ENCODE measurements at places on chromosomes 4 and X. TPM values are rescaled to one million over a fixed set of nuclear protein-coding genes. Genes with fewer than 3 reads are reported as not detected.
A peak's percentile ranks its signal among the peaks of the same experiment; 100 is the strongest.

GRCh38 chrX:108412783-108413182 lies 25.4 kb downstream of the COL4A6 start:
- DNase-seq: no peak

- DNase-seq: no peak
Observed at GRCh38 chrX:78945186-78945912, at the start of gene P2RY10. P2RY10 (plus strand) TSS chrX:78945391; CDS start chrX:78960521, 15,130 bp downstream.

GRCh38 chr4:120055795-120056194 lies 10.9 kb downstream of the MAD2L1 start:
- no peak for DNase-seq

- no peak for DNase-seq
Observed at GRCh38 chr4:171142045-171142444, 671.2 kb upstream of the GALNTL6 start.

GRCh38 chr4:64340218-64341110 lies 68.8 kb downstream of the TECRL start:
- no peak for DNase-seq

DNA sequence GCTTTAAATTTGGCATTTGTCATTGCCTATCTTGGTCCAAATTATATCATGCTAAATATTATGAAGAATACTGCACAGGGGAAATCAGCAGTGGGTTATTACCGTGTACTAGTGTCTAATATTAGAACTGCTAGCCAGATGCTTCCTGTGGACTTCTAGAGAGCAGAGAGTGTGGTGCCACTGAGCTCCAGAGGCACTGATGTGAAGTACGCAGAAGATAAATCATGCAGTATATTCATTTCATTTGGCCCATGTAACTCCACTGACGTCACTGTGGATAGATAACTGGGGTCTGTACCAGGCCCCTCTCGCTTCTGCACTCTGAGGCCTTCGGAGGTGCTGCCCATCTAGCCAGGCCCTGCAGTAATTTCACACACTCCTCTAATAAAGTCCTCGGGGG lies 80.0 kb downstream of the ALPK1 start:
- DNase-seq: no peak

GRCh38 chrX:101485212-101485949 lies at the start of gene ARMCX4:
ARMCX4 (plus strand) TSS chrX:101485456; CDS start chrX:101488590, 3,134 bp downstream.
- peak; percentile 82 for DNase-seq

- no peak for DNase-seq
Observed at GRCh38 chr4:147163311-147163710, 217.6 kb upstream of the TTC29 start.

The RPS6KA3 gene
- 42.8 TPM for total RNA-seq

The FAAH2 gene
- 17.0 TPM for total RNA-seq

The P2RY4 gene
- total RNA-seq: 0.31 TPM

The FGD1 gene
- 4.7 TPM for total RNA-seq

The ADAMTS3 gene
- total RNA-seq: 4.2 TPM

The RNF113A gene
- 13.3 TPM for total RNA-seq

The METAP1 gene
- total RNA-seq: 33.8 TPM

The SNCA gene
- 8.4 TPM for total RNA-seq

The GAGE12J gene
- not detected for total RNA-seq

Data from kidney (tissue), 22 donors.